ENCODE measurements at places on chromosomes 3 and 15.
A peak's percentile ranks its signal among the peaks of the same experiment; 100 is the strongest.

DNA sequence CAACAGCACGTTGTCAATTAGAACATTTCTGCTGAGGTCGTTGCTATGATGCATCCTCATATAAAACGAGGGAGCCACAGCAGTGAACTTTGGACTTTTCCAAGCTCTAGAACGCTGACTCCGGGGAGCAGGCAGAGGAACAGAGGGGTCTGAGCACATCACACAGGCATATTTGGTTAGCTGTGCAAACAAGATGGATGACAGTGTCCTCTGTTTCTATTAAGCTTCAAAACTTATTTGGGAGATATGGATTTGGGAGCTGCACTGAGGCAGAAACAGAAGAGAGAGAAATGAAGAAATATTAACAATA is 278.0 kb upstream of the TBL1XR1 start:
- DNase-seq, result no peak

DNA sequence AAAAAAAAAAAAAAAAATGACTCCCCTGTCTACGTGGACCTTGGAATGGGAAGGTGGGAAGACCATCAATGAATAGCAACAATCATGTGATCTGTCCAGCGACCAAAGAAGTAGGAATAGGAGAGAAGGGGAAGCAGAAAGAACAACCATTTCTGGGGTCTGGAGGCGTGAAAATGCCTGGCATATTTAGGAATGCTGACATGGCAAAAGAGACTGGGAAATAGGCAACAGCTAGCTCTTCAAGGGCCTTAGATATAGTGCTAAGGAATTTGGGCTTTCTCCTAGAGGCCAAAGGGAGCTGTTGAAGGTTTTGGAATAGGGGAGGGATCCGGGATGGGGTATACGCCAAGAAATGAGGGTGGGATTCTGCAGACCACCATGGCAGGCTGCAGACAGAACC is 5.9 kb downstream of the SLC22A13 start:
- no peak for DNase-seq

DNA sequence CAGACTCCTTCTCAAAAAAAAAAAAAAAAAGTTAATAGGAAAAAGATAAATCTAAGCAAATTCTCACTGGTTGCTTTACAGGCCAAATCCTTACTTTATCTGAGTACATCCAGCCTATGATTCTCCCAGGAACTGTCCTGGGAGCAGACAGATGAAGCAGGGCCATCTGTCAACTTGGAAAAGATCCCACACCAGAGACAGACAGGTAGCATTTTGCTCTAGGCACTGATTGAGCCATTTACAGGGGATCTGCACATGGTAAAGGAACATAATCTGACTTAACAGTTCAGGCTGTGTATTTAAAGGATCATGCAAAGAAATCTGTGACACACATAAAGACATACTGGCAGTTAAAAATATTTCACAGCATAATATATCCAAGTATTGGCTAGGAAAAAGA is 1006.5 kb downstream of the TBL1XR1 start:
- DNase-seq, result no peak

DNA sequence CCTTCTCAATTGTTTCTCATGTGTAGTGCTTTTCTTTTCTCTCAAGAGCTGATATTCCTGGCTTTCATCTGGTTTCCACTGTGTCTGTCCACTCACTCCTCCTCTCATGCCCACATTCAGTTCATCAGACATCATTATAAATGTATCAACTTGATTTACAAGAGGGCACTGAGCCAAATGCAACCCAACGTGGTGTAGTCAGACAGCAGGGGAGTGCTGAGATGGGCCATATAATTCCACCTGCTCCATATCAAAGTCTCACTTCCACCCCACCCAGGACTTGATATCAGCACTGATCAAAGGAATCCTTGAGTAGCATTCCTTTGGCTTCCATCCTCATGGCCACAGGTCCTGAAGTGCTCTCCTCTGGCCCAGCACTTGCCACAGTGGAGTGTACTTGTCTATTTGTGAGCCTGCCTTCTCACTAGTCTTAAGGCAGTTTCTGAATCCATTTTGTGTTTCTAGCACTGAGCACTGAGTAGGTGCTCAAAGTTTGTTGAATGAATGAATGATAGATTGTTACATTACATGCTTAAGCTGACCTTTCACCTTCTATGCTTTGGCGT is 252.8 kb downstream of the CLSTN2 start:
- DNase-seq, result no peak

- DNase-seq, result no peak
Measured at GRCh38 chr3:9553021-9553947, at the start of gene LHFPL4. Gene LHFPL4 (minus strand): TSS chr3:9553822. CDS start chr3:9552679, 1,143 bp downstream.

- peak; percentile 98 for DNase-seq
Measured at GRCh38 chr3:9933561-9934234, at the start of gene CRELD1. Gene CRELD1 (plus strand): TSS chr3:9933834. CDS start chr3:9934439, 605 bp downstream.

- DNase-seq, result no peak
Measured at GRCh38 chr15:100204211-100204610, 137.6 kb downstream of the ADAMTS17 start.

DNA sequence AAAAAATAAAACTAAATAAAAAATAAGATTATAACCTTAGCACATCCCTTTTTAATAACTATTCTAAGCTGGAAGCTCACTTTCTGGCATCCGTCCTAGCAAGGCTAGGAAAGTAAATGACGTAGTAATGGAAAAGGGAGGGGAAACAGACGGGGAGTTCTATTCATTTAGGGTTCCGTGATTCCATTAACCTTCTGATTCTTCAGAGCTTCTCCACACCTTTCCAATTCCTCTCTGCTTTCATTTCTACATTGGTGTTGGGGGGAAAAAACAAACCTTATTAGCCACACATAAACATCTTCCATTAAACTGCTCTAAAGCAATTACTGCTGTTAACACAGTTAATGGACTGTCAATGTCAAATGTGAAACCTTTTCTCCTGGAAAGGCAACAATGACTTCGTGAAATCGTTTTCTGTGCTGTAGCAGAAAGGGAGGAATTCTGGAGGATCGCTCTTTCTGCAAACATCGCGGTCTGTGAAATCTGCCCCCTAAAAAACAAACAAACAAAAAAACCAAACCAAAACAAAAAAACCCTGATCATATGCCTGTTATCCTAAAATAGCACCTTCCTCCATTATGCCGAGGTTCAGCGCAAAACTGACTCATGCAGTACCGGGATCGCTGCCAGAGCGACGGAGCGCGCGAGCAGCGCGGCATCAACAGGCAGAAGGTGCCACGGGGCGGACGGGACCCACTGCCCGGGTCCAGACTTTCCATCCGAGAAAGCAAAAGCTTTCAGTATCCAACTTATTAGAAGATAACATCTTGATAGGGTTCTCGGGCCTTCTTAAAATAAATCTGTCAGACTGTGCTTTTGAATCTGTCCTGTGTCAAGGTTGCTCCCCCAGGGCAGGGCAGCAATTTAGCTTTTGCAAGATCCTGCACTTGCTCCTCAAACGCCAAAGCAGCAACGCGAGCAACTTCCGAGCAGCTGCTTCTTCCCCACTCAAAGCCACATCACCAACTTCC is 156.2 kb downstream of the FGF12 start:
- no peak for DNase-seq

GRCh38 chr15:67468416-67468815 is 52.5 kb upstream of the C15orf61 start:
- DNase-seq, result no peak

DNA sequence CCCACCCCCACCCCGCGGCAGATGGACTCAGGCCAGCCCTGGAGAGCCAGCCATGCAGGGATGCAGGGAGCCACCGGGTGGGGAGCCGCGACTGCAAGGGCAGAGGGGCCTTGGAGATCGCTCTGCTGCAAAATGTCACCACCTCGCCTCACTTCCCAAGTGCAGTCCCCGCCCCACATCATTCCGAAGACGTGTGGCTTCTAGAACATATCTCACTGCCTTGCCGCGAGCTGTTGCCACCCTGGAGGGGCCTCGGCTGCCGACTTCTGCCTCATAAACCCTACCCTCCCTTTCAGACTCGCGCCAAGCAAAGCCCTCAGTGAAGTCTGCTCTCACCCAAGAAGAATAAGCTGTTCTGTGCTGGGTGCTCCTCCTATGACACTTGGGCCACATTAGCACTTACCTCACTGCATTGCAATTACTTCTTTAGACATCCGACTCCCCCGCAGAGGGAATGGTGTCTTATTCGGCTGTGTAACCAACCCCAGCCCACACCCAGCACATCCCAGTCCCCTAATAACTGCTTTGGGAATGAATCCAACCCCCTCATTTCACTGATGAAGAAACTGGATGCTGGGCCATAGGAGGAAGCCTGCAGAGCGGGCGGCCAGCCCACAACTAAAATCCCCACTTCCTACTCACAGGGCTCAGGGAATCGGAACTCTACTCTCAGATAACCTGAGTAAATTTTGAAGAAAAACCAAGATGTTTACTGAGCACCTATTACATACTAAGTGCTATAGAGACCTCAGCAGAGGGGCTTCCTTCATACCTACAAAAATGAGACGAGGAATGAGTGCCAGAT is 8.6 kb downstream of the TLE3 start:
- DNase-seq, result no peak

DNA sequence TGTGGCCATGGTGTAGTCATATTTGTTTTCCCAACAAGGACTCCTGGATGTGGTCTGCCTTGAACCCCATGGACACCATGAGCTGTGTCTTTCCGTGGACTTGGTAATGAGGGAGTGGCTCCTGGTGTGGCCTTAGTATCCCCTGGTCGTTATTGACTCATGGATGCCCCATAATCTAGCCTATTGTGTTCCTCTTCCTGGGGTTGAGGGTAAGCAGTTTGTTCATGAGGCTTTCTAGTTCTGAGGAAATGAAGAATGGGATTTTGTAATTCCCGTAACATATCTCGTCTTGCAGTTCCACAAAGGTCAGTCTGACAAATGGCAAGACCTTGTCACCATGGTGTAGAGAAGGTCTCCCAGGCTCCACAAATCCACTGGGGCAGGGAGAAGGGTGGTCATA is 22.6 kb downstream of the RAB7A start:
- no peak for DNase-seq

- DNase-seq, result no peak
Measured at GRCh38 chr15:42775416-42775815, 38.5 kb upstream of the CDAN1 start.

- no peak for DNase-seq
Measured at GRCh38 chr3:159964166-159964973, 24.3 kb upstream of the IL12A start.

DNA sequence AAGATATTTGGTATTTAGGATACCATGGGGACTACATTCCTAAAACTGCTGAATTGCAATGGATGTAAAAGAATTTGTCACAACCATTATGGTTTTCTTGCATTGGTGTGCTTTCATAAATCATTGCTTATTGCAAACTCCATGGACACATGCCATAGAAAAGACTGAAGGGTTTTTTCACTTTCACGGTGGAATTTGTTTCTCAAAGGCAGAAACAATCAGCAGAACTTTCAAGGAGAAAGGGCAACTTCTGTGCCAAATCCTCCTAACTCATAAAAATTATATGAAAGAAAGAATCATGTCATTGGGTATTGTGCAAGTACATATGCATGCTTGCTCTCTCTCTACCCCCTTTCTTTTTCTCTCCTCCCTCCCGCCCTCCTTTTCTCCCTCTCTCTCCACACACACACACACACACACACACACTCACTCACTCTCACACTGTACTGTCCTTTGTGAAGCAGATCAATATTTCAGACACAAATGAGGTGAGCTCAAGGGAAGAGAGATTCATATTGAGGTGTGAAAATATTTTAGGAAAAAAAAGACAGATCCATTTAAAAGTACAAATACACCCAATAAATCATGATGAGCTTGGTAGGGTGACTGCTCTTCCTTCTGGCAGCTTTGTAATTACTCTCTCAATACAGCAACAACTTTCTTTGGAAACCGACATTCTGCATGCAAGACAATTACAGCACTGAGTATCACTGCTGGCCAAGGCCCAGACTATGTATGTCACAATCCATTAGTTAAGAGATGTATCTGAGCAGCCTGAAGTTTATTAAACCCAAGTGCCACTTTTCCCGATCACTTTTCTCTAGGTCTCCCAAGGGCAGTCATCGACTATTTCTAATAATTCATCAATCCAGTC is 492.6 kb downstream of the TUSC7 start:
- DNase-seq, result no peak

- no peak for DNase-seq
Measured at GRCh38 chr3:72724070-72724469, 124.2 kb downstream of the SHQ1 start.

DNA sequence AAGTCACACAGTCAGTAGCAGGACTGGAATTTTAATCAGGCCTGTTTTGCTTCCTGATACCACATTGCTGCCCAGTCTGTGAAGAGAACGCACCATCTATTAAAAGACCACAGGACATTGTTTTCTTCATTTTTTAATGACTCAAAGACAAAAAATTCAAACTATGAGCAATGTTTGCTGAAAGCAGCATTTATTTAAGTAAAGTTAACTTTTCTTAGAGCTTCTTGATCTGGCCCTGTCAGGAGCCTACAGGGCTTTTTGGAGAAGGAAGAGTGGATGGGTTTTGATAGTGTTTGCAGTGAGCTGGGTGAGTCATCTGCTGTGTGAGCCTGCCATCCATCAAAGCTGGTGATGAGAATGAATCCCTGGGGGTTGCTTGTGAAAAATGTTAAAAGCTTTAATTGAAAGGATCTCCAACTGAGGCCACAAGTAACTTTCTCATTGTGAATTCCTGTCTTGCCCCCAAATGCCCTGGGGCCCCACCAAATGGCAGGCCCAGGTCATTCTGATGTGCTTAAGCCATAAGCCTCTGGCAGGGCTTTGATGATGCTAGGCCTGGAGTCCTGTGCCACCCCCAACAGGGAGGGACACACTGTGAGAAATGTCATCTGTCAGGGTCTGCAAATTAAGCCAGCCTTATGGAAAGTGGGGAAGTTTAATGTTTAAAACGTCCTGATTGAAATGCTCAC is 136.2 kb upstream of the PFN2 start:
- DNase-seq, result no peak

Measured in activated T-cell treated with anti-CD3 and anti-CD28 coated beads, Interleukin-2, amount 50 U/mL, for 4 hours (primary cell).